ENCODE measurements at places on chromosomes 1 and 21.
A peak's percentile ranks its signal among the peaks of the same experiment; 100 is the strongest.

GRCh38 chr1:40723196-40723955 lies 31.9 kb downstream of the NFYC start:
- peaks cover 28% of the 10 kb centered on the region for H3K36me3 ChIP-seq
- no peak overlapping the region for H3K27ac ChIP-seq
- DNase-seq: no peak
- no peak overlapping the region for H3K4me3 ChIP-seq

DNA sequence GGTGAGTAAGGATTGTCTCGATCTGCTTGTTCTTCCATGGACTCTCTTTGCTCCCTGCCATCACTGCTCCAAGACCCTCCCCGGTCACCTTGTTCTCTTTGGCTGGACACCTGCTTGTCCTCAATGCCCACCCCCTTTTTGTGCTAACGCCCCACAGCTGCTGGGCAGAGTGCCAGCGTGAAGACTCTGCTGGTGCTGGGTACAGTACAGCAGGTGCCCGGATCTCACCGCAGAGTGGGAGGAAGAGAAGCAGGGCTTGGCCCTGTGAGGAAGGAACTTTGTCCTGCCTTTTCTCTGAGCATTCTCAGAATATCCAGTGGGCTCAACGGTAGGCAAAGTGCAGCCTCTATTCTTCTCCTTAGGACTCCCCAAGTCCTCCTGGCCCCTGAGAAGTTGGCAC lies 90.1 kb downstream of the PLXNA2 start:
- no peak overlapping the region for H3K27ac ChIP-seq
- no peaks in the 10 kb centered on the region for H3K4me1 ChIP-seq
- H3K36me3 ChIP-seq: no peaks in the 10 kb centered on the region
- H3K27me3 ChIP-seq: peaks cover 13% of the 10 kb centered on the region

DNA sequence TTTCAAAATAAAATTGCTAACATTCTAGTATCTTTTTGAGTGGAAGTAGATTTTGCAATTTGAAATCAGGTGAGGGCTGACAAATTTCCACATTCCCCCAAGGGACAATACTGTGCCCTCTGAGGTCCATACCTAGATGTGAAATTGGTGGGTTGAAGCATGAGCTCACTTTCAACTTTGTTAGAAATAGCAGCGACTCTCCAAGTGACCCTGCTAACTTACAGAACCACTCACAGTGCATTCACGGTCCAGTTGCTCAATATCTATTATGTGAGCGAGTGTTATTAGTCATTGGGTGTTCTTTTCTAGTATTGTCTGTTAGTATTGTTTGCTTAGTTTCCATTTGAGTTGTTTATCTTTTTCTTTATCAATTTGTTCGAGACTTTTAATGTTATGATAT lies 53.6 kb upstream of the ASB17 start:
- H3K4me3 ChIP-seq: no peak overlapping the region
- no peaks in the 10 kb centered on the region for H3K4me1 ChIP-seq
- peaks cover 2% of the 10 kb centered on the region for H3K27me3 ChIP-seq
- H3K36me3 ChIP-seq: no peaks in the 10 kb centered on the region

DNA sequence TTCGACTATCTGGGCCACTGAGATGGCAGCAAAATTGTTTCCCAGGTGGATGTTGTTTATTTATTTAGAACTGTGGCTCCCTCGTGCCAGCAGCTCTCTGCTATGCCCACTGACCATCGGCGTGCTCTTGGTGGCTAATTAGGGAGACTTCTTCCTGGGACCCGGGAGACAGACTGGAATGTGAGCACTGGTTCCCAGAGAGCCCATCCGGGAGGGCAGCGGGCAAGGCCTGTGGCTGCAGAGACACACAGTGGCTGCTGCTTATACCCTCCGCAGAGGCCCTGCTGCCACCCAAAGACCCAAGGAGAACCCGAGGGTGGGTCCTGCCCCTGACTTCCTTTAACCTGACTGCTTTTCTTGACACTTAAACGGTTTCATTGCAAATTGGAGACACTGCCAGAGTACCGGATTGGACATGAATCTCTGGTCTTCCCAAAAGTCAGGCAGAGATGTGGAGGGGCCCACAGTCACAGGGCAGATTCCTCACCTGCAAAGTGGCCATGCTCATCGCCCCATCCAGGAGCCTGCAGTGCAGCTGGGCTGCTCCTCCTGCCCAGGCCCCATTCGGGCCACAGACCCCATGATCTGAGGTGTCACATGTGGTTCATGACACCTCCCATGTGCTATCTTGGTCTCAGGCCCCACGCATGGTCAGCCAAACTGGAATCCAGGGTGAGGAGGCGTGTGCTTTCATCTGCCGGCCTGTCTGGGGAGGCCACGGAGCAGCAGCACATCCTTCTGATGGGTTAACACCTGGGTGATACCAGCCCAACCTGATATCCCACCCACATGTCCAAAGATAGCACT lies 5.7 kb upstream of the MATN1 start:
- peaks cover 15% of the 10 kb centered on the region for H3K4me1 ChIP-seq
- no peak overlapping the region for H3K27ac ChIP-seq
- H3K27me3 ChIP-seq: no peaks in the 10 kb centered on the region
- no peak overlapping the region for H3K4me3 ChIP-seq

GRCh38 chr1:29744684-29745490 lies 508.6 kb downstream of the PTPRU start:
- H3K4me3 ChIP-seq: no peak overlapping the region
- H3K36me3 ChIP-seq: no peaks in the 10 kb centered on the region

DNA sequence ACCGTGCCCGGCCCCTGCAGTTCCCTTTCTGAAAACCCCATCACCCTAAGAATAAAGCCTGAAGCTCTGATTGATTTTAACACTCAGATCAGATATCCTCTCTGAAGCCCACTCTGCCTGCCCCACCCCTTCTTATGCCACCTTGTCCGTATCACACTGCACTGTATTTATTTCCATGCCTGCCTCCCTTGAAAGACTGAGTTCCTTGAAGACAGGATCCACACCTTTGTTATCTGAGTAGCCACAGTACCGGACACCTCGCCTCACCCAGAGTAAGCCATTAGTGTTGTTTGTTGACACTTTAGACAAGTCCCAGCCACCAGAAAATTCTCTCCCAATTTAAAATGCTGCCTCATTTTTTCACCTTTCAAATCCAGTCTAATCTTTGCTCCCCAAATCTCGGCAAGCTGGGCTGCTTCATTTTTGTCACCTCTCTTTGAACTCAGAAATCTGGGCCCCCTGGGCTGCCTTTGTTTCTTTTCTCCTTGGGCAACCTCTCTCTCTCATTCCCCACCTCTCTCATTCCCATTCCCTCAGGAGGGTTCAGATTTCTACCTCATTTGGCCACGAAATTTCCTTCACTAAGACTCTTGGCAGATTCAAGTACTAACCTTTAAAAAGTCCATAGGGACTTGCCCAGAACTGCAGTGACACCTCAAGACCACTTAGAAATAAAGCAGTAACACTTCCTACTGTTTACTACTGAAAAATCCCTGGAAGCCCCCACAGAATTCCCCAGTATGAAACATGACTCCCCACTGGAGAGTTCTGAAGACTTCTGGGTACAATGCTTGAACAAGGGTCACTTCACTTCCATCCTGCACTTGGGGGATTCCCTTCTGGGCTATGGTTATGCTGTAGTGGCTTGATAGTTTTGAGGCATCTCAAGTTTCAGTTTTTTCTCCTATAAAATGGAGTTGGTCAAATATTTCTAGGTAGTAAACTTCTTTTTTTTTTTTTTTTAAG lies 8.7 kb upstream of the PPP1R15B start:
- no peak overlapping the region for H3K4me3 ChIP-seq
- H3K27ac ChIP-seq: no peak overlapping the region
- H3K4me1 ChIP-seq: peaks cover 31% of the 10 kb centered on the region

GRCh38 chr1:208509072-208509471 lies 264.9 kb upstream of the PLXNA2 start:
- H3K27ac ChIP-seq: no peak overlapping the region
- no peak for DNase-seq
- no peaks in the 10 kb centered on the region for H3K36me3 ChIP-seq

GRCh38 chr1:211731456-211732292 lies 56.3 kb upstream of the NEK2 start:
- no peak for DNase-seq
- H3K36me3 ChIP-seq: no peaks in the 10 kb centered on the region
- H3K4me3 ChIP-seq: no peak overlapping the region
- no peaks in the 10 kb centered on the region for H3K27me3 ChIP-seq
- no peaks in the 10 kb centered on the region for H3K4me1 ChIP-seq

- no peak overlapping the region for H3K27ac ChIP-seq
- H3K36me3 ChIP-seq: no peaks in the 10 kb centered on the region
- peaks cover 49% of the 10 kb centered on the region for H3K27me3 ChIP-seq
- H3K4me1 ChIP-seq: peaks cover 39% of the 10 kb centered on the region
These were observed 1.9 kb downstream of the PEAR1 start for GRCh38 chr1:156895455-156895812.

DNA sequence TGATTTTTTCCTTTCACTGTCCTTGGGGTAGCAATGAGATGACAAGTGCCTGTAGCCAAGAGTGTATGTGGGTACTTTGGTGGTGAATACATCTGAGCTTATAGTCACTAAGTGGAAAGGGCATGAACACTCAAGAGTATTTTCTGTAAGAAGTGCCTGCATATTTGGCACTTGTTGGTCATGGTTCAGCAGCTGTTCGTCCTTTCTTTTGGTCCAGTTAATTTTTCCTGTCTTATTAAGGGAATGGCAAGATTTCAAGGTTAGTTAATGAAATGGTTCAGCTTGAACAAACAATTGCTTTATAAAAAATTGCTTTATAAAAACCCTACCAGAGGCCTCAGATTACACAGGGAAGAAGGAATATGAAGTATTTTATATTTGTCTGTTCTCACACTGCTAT lies 48.6 kb upstream of the GPR52 start:
- peaks cover 7% of the 10 kb centered on the region for H3K36me3 ChIP-seq
- H3K27me3 ChIP-seq: no peaks in the 10 kb centered on the region
- peaks cover 8% of the 10 kb centered on the region for H3K4me1 ChIP-seq
- no peak for DNase-seq

DNA sequence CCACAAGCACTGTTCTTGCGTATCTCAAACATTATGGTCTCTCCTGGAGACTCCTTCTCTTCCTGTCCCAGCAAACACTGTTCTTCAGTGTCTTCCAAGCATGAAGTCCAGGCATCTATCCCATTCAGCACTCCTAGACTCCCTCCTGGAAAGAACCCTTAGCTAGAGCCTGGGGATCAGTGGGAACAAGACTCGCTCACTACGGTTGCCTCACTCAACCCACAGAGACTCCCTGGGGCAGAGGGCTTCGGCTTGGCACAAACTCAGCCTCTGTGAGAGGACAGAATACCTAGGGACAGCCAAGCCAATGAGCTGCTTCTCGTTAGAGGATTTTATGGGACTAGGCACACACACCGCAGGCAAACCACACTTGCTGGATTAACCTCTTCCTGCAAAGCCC lies 86.5 kb upstream of the IPO9 start:
- H3K36me3 ChIP-seq: no peaks in the 10 kb centered on the region
- no peak for DNase-seq
- no peak overlapping the region for H3K4me3 ChIP-seq
- H3K27me3 ChIP-seq: peaks cover 50% of the 10 kb centered on the region
- peaks cover 13% of the 10 kb centered on the region for H3K4me1 ChIP-seq
- H3K27ac ChIP-seq: no peak overlapping the region

DNA sequence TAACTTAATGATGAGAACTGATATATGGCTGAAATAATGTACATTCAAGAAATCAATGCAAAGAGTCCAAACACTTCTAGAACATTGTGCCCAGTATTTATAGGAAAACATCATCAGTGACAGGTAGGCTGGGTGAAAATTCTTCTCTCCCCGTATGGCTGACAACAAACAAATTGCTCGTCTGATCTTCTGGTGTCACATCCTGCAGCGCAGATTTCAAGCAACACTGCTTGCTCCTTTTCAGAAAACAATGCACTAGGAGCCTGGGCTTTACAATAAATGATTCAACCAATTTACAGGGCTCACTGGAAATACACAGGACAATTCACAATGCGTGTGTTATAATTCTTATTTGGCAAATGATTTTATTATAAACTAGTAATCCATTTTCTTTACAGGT lies 185.3 kb downstream of the RERE start:
- H3K27me3 ChIP-seq: no peaks in the 10 kb centered on the region
- peaks cover 17% of the 10 kb centered on the region for H3K4me1 ChIP-seq
- H3K4me3 ChIP-seq: no peak overlapping the region

- DNase-seq: no peak
- no peaks in the 10 kb centered on the region for H3K27me3 ChIP-seq
These were observed 75.8 kb downstream of the OBSCN start for GRCh38 chr1:228283476-228284147.

DNA sequence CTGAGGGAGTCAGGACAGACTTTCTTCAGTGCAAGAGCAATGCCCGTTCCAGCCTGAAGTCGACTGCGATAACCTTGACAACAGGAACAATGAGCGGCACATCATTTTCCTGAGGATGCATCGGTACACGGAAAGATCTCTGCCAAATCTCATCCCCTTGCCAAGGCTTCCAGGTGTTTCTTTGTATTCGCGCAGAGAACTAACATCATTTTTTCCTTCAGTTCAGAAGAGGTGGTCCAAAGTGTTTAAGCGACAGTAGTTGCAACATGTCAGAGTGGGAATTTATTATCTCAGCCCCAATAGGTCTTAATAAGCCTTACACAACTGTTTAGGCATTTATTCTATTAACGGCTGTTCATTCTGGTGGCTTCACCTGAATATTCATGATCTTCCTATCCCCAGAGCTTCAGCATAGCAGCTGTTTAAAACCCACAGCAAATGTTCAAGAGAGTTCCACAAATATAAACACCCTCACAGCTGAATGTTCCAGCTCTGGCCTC lies 129.7 kb upstream of the NFIA start:
- H3K4me3 ChIP-seq: no peak overlapping the region
- H3K36me3 ChIP-seq: no peaks in the 10 kb centered on the region
- H3K4me1 ChIP-seq: peaks cover 6% of the 10 kb centered on the region
- H3K27me3 ChIP-seq: peaks cover 23% of the 10 kb centered on the region
- no peak for DNase-seq
- no peak overlapping the region for H3K27ac ChIP-seq

DNA sequence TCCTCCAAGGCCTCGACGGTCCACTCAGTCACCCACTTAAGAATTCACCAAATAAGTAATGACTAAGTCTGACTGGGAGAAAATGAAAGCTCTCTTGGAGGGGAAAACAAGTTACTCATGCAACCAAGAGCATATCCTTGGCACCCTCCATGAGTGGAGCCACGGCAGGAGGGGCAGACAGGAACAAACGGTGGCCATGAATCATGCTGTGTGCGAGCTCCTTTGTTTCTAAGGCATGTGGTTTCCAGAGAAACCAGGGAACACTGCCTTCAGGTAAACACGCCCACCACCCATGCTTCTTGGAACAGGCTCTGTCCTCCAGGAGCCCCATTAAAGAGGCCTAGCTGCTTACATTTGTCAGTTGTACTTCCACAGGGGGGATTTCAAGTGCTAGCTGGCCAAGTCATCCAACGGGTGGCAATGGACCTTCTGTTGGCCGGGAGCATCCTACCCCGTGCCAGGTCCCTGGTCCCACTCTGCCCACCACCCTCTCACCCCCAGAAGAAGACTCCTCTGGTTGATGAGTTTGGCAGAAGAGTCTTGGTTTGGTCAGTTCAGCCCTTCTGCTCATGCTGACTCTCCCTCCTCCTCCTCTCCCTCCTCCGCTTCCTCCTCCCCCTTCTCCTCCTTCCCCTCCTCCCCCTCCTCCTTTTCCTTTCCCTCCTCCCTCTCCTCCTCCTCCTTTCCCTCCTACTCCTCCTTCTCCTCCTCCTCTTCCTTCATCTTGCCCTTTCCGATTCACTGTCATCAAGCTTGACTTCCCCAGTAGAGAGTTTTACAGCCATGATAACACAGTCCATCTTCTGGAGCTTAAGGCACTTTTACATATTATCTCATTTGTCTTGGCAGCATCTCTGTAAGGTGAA lies 107.6 kb downstream of the CCDC185 start:
- peak overlapping the region; percentile 0 for H3K27ac ChIP-seq
- no peaks in the 10 kb centered on the region for H3K4me1 ChIP-seq
- no peaks in the 10 kb centered on the region for H3K36me3 ChIP-seq
- no peaks in the 10 kb centered on the region for H3K27me3 ChIP-seq
- no peak overlapping the region for H3K4me3 ChIP-seq

- H3K4me3 ChIP-seq: no peak overlapping the region
- H3K4me1 ChIP-seq: no peaks in the 10 kb centered on the region
- no peak overlapping the region for H3K27ac ChIP-seq
These were observed 15.3 kb upstream of the POU3F1 start for GRCh38 chr1:38061883-38062328.

Measured in activated CD8-positive, alpha-beta T cell treated with anti-CD3 and anti-CD28 coated beads, Interleukin-2, amount 10 ng/mL, durations not matched to agents 7 days and 5 days (primary cell).